Activated T-helper 1 cell treated with anti-CD3 and anti-CD28 coated beads, Interleukin-2, amount 50 U/mL, for 16 hours (primary cell): ENCODE measurements at places on chromosomes 13 and 19.

GRCh38 chr19:13935765-13936510, 2.3 kb downstream of the PODNL1 start:
- no peak for DNase-seq

- no peak for DNase-seq
Observed at GRCh38 chr13:24500977-24501376, 11.6 kb downstream of the PARP4 start.

DNA sequence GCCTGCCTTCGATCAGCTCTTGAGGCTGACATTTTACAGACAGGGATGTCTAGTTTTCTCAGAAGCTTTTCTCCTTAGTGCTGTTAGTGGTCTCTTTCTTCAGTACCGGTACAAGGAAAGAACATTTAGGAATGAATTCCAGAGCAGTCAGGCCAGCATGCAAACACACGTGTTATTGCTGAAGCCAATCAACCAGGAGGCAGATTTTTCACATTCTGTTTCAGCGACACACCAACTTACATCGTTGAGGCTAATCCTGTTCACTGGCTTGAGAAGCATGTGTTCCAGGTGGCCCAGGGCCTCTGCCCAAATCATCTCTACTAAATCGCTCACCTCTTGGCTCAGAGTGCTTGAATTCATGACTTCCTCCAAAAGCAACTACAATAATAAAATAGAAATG, 19.2 kb downstream of the PARP4 start:
- no peak for DNase-seq

- DNase-seq, result peak; percentile 91
Observed at GRCh38 chr19:1260749-1261537, 8.2 kb upstream of the CIRBP start.

DNA sequence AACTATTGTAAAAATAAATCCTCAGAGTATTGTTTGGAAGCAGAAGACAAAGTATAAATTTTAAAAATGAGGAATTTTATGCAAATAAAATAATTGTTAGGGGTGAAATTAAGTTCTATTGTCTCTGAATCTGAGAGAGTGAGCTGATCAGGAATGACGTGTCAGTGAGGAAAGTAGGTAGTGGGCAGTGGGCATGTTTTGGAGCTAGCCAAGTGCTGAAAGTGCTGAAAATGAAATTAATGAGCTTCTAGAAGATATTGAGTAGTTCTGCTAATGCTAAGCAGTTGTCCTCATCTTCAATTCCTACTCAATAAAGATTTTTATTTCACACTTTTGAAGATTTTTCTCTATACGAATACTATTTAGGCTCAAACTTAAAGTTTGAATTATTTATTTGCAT, 1167.8 kb upstream of the PCDH20 start:
- DNase-seq, result no peak

DNA sequence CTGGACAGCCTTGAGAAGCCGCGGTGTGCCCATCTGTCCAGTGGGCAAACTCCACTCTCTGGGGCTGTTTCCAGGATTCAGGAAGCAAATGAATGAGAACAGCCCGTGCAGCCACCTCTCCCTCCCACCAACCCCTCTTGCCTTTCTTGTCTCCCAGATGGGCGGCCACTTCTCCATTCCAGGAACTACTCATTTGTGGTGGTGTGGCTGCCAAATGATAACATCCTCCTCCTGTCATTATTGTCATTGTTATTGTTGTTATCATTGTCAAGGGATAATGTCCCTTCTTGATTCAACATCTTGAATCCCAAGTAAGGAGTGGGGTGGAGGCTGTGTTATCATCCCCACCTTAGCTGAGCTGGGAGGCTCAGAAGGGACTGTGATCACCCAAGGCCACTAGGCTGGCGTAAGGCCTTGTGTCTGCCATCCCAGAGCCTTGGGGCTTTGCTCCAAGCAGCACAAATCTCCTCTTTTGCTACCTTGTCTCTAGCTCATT, 1.6 kb downstream of the DNM2 start:
- no peak for DNase-seq

GRCh38 chr13:28583651-28584091, 75.3 kb upstream of the POMP start:
- DNase-seq, result no peak

- peak; percentile 33 for DNase-seq
Observed at GRCh38 chr13:73984949-73985691, 149.1 kb downstream of the KLF12 start.

GRCh38 chr19:18152817-18153555, at the start of gene PIK3R2:
PIK3R2 (plus strand) TSS chr19:18153163; CDS start chr19:18155880, 2,717 bp downstream.
- DNase-seq, result peak; percentile 98

GRCh38 chr13:62092536-62092935, 676.9 kb upstream of the PCDH20 start:
- no peak for DNase-seq

GRCh38 chr13:19864746-19865309, 1.4 kb upstream of the ZMYM5 start:
- peak; percentile 51 for DNase-seq

- DNase-seq, result no peak
Observed at GRCh38 chr19:20167651-20168122, 673 bp downstream of the ZNF486 start.

- DNase-seq, result no peak
Observed at GRCh38 chr13:38686577-38687245, at the start of gene FREM2. FREM2 (plus strand) TSS chr13:38687077; CDS start chr13:38687345, 268 bp downstream.

GRCh38 chr13:24861617-24862362, 97.8 kb downstream of the RNF17 start:
- DNase-seq, result no peak

- DNase-seq, result no peak
Observed at GRCh38 chr13:99501848-99502301, 603 bp downstream of the TM9SF2 start.

DNA sequence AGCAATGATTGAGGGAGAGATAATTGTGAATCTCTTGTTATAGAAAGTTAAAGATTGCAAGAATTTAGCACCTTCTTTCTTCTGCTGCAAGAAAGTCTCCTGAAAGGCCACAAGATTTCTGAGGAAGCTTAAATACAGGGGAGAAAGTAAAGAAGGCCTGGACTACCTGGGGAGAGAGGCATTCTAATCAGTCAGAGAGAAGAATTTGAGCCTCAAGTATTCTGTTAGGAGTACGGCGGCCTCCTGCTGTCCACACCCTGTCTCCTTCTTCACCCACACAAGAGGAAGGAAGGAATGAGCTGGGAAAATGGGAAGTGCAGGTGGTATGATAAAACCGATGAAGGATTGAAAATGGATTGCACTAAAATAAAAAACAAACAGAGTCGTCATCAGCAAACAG, 474.7 kb downstream of the DIAPH3 start:
- DNase-seq, result no peak

DNA sequence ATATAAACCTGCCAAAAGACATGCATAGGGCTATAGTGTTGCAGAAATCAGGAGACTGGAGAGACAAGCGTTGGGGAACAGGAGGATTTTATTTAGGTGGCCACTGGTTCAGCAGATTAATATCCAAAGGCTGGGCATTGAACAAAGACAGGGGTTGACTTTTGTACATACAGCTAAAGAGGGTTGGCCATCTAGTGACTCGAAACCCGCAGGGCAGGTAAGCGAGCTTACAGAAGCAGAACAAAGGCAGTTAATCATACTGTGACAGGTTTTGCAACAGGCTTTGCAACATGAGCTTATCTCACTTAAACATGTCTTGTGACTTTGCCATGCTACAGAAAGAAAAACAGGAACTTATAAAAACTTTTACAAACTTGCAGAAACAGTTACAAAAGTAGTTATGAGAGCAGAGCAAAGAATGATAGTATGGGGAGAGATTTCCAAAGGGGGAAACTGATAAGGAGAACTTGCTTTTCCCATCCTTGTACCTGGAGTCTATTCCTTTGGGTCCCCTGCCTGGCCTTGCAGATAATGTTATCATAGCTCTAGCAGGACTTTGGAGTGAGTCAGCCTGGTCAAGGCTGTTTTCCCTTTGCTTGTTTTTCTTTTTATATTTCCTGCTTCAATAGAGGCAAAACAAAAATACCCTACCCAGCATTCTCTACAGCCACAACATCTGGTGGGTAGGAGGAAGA, 234.2 kb downstream of the PCDH17 start:
- no peak for DNase-seq

DNA sequence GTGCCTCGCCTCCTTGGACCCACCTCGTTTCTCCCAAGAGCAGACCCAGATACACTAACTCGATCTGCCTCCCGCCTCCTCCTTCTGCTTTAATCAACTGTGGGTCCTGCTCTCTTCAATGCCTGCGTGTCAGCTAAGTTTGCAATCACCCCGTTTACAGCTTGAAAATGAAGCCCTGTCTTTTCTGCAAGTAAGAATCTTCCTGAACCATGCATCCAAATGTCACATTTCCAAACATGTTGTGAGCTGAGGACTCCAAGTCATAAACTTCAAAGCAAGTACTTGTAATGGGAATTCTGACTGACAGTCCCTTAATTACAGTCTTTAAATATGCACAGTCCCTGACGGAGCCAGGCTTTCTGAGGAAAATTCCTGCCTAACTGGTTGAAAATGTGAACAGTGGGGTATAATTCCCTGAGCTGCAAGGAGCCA, 154.9 kb upstream of the UQCRFS1 start:
- no peak for DNase-seq

DNA sequence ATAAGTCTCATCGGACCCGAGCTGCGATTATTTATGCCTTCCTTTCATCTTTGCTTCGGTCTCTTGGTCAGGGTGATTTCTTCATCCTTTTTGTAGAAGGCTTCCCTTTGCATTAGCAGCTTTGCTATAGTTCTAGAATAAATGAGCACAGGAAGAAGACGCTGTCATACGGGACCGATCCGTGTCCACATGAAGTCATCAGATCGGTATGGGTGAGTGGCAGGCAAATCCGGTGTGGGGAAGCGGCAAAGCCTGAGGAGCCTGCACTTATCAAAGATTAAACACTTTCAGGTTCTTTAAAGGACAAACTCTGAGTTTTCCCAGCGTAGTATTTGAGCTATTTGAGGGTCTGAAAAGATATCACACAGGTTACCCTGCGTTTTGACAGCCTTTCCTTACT, 119.3 kb downstream of the IRS2 start:
- no peak for DNase-seq

- DNase-seq, result no peak
Observed at GRCh38 chr13:61954092-61954491, 538.4 kb upstream of the PCDH20 start.

DNA sequence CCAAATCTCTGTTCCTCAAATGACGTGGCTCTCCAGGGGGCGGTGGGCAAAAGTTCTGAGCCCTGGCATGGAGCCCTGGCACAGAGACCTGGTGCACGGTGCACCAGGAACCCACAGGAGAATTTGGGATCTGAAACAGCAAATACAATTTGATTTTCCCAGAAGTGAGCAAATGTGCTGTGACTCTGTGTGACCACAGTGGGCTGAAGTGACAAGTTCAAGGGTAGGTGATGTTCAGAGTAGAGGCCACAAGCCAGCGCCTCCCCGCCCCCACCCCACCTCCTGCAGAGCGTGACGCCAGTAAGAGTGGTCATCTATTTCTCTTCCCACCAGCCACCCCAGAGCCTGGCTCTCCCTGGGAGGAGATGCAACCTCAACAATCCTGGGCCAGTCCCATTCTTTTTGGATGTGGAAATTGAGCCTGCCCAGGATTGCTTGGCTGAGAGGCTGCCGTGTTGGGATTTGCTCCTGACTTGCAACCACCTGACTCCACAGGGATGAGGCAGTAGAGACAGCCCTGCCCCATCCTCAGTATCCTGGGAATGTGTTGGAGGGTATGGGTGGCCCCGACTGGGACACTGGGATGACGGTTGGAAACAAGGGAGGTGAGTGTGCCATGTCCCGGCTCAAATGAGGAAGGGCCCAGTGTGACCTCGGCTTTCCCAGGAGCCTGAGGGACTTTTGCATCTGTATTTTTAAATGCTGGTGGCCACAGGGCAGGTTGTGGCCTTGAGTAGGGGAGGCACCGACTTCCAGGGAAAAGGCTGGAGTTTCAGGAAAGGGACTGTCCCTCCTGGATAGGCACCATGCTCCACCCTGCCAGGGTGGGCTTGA, 11.1 kb upstream of the BCL3 start:
- DNase-seq, result no peak

DNA sequence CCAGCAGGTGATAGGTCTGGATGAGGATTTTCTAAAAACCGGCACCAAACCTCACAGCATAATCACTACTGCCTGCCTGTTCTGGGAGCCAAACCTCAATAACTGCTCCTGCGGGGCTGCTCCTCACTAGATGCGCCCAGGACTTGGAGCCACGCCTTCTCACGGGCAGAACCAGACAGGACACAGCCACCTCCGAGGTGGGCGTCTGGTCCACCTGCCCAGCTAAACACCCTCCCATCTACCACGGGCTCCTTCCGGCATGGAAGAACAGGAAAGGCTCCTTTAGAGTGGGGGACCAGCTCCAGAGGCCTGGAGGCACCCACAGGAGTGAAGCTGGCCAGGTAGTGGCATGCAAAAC, 73.5 kb downstream of the PEPD start:
- DNase-seq, result no peak

GRCh38 chr19:33054623-33055022, 10.1 kb downstream of the RHPN2 start:
- no peak for DNase-seq

DNA sequence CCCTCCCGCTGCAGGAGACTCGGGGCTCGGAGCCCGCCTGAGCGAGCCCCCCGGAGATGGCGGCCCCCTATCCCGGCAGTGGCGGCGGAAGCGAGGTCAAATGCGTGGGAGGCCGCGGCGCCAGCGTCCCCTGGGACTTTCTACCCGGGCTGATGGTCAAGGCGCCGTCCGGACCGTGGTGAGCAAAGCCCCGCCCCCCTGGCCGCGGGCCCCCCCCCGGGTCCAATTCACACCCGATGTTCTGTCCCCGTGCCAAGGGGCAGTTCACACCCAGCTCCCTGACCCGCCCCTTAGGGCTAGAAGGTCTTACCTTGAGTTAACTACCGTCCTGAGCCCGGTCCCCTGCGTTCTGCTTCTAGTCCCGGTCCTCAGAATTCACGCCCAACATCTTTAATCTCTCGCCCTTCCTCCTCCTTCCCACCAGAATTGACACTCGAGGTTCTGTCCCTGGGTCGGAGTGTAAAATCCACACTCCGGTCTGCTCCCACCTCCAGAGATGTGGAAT, 1.4 kb downstream of the NPAS1 start:
- DNase-seq, result no peak

DNA sequence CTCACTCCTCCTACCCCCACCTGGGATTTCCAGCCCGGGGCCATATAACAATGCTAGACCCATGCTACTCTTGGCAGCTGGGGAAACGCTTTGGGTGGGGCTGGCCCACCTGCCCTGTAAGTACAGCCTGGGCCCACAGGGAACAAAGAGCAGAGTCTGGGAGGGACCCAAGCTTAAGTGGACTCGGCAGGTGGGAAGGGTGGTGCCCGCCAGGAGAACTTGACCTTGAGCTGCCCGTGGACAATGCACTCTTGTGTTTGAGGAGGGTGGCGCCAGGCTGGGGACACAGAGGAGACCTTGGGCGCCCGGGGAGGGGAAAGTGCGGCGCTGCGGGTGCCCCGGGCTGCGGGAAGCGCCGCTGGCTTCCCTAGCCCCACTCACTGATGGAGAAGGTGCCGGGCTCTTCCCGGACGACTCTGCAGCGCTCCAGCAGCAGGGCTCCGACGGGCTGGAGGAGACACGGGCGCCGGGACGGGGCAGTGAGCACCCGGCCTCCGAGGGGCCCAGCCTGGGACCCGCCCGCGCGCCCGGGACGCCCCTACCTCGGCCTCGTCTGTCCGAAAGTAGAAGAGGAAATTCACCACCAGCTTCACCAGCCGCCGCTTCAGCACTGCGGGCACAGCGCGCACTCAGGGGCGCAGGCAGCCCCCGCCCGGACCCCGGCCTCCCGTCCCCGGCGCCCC, 607 bp downstream of the PLEKHJ1 start:
- no peak for DNase-seq
